Camera-type eye (tissue), 1 donor: ENCODE measurements at places on chromosomes 5 and 9. TPM values are rescaled to one million over a fixed set of nuclear protein-coding genes. Genes with fewer than 3 reads are reported as not detected.

The DOCK8 gene
- 33.6 TPM for total RNA-seq

The GABRP gene
- 7.6 TPM for total RNA-seq

The GFM2 gene
- 56.6 TPM for total RNA-seq

The TRIM36 gene
- 32.7 TPM for total RNA-seq

The OTULINL gene
- 12.1 TPM for total RNA-seq

The TLX3 gene
- total RNA-seq = not detected

The GABRA1 gene
- total RNA-seq = 16.5 TPM

The PCDHA12 gene
- 5.1 TPM for total RNA-seq

The BAAT gene
- 0.22 TPM for total RNA-seq

The UGT3A1 gene
- 1.4 TPM for total RNA-seq

The FAM153A gene
- total RNA-seq = 1.9 TPM

The CDX1 gene
- total RNA-seq = not detected

The GDF9 gene
- 1.1 TPM for total RNA-seq

The LAMC3 gene
- total RNA-seq = 9.9 TPM

The PSD2 gene
- 6.9 TPM for total RNA-seq

The TAL2 gene
- total RNA-seq = 12.0 TPM

The GPRIN1 gene
- 24.8 TPM for total RNA-seq

The FANCG gene
- 29.5 TPM for total RNA-seq

The TMEFF1 gene
- 29.2 TPM for total RNA-seq

The THOC3 gene
- 51.3 TPM for total RNA-seq

The PRDM9 gene
- not detected for total RNA-seq

The PFN3 gene
- not detected for total RNA-seq
